ENCODE measurements at places on chromosomes 7 and 10. TPM values are rescaled to one million over a fixed set of nuclear protein-coding genes. Genes with fewer than 3 reads are reported as not detected.

The PPP1R17 gene
- not detected for total RNA-seq

The MACROH2A2 gene
- total RNA-seq: 28.7 TPM

The CPXM2 gene
- not detected for total RNA-seq

The GPR15LG gene
- not detected for total RNA-seq

The ZFAND4 gene
- total RNA-seq: 4.6 TPM

The ADAM12 gene
- total RNA-seq: 5.4 TPM

The ASNS gene
- total RNA-seq: 53.7 TPM

The VSTM4 gene
- 0.36 TPM for total RNA-seq

The SLC4A2 gene
- 267 TPM for total RNA-seq

The MMP21 gene
- total RNA-seq: not detected

The CPA1 gene
- total RNA-seq: not detected

The TUBAL3 gene
- 0.48 TPM for total RNA-seq

The IGFBP3 gene
- total RNA-seq: 221 TPM

The CNPY1 gene
- not detected for total RNA-seq

The CFAP43 gene
- total RNA-seq: 0.13 TPM

The GCK gene
- not detected for total RNA-seq

The PTF1A gene
- total RNA-seq: not detected

The PTN gene
- total RNA-seq: not detected

The ENTPD7 gene
- total RNA-seq: 15.8 TPM

The DNAH11 gene
- total RNA-seq: 0.04 TPM

The CARD11 gene
- total RNA-seq: 1.8 TPM

The KMT2E gene
- 19.1 TPM for total RNA-seq

The FOXI2 gene
- not detected for total RNA-seq

The ACBD7 gene
- total RNA-seq: 1.0 TPM
